Kidney epithelial cell (primary cell): ENCODE measurements at places on chromosomes 2 and 18.

- no peak for DNase-seq
Observed at GRCh38 chr2:160411167-160411566, 82.4 kb downstream of the RBMS1 start.

DNA sequence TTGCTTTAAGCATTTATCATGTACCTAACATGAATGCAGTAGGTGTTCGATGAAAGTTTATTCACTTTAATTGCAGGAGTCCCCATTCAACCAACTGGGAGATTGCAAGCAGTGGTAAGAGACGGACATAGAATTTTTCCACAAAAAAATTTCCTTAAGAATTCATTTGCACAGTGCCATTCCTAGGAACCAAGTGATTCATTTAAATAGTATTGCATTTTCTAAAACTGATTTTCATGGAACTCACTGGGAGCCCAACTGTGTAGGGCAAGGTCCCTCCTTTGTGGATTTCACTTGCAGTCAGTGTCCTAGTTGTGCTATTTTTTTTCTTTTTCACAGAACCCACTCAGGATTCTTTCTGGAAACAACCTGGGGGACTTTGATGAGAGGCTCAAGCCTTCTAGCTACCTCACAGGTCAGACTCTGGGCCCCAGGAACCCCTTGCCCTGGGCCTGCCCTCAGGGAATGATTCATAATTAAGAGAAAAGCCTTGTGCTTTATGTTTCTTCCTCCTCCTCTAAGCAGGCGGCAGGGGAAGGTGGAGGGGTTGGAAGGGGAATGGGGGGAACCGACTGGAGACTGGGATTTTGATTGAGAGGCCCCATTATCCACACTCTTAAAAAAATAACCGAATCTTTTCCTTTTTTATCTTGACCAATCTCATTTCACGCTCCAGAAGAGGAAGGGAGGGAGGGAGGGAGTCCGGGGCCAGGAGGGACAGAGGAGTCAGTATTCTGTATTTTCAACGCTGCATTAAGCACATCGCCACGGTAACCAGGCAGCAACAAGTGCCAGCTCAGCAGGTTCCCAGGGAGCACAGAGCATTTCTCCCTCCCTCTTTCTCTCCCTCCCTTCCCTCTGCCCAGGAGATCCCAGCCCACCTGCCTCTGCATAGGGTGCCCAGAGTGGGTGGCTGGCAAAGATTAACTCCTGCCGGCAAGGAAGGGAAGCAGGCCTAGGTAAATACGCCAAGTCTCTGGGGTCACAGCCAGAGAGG, 51.8 kb downstream of the PSD4 start:
- DNase-seq: peak; percentile 94

DNA sequence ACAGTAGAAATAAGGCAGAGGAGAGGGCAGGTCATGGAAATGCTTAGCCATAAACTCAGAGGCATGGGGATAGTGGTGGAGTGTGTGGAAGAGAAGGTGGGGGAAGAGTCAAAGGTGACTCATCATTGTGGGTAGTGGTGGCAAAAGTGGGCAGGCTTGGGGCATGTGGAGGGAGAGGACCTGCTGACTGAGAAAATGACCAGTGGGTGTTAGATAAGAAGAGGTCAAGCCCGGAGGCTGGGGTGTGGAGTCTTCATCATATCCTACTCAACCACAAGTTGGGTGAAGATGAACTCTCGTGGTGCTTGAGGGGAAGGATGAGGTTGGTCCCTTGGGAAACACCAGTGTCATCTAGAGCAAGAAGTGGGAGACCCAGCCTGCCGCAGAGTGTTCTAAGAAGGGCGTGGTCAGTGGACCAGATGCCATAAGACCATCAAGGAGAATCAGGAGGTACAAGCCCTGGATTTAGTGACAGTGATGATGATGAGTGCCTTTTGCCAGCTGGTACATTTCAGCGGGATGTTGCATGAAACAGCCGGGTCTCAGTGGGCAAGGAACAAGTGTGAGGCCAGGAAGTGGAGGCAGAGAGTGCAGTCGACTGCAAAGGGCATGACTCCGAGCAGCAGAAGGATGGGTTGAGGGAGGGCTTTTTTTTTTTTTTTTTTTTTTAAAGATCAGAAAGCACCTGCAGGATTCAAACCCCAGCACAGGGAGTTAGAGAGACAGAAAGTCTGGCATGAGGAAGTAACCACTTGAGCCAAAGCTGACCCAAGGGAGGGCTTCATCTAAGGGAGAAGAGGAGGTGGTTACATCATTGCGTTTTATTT, 122.6 kb upstream of the SPRED2 start:
- DNase-seq: no peak

DNA sequence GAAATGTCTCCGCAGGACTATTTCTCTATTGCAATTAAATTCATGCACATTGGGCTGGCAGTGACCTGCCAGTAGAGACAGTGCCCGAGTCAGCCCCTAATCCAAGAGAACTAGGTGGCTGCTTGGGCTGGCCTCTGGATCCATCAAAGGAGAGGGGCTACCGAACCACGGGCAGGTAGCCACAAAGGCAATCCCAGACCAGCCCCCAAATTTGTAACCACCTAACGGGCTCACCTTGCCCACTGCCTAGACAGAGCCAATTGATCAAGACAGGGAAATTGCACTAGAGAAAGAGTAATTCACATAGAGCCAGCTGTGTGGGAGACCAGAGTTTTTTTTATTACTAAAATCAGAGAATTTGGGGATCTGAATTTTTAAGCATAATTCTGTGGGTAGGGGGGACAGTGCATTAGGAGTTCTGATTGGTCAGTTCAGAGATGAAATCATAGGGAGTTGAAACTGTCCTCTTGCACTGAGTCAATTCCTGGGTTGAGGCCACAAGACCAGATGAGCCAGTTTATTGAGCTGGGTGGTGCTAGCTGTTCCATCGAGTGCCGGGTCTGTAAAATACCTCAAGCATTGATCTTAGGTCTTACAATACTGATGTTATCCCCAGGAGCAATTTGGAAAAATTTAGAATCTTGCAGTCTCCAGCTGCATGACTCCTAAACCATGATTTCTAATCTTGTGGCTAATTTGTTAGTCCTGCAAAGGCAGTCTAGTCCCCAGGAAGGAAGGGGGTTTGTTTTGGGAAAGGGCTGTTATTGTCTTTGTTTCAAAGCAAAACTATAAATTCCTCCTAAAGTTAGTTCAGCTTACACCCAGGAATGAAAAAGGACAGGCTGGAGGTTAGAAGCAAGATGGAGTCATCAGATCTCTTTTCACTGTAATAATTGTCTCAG, 260.4 kb upstream of the SP5 start:
- DNase-seq: no peak

GRCh38 chr18:42514512-42514911, 559.5 kb downstream of the PIK3C3 start:
- DNase-seq: peak; percentile 71

DNA sequence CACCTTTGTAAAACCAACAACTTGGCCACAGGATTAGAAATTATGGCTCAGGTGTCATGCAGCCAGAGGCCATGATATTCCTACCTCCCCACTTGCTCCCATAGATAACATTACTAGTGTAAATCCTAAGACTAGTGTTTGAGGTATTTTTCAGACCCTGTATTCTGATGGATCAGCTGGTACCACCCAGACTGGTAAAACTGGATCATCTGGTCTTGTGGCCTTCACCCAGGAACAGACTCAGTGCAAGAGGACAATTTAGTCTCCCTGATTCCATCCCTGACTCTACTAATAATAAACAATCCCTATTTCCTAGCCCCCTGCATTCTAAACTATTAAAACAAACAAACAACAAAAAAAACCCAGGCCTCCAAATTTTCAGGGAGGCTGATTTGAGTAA, 121.0 kb downstream of the ALPK2 start:
- no peak for DNase-seq

GRCh38 chr2:3465844-3466481, 53.4 kb downstream of the ADI1 start:
- peak; percentile 58 for DNase-seq

DNA sequence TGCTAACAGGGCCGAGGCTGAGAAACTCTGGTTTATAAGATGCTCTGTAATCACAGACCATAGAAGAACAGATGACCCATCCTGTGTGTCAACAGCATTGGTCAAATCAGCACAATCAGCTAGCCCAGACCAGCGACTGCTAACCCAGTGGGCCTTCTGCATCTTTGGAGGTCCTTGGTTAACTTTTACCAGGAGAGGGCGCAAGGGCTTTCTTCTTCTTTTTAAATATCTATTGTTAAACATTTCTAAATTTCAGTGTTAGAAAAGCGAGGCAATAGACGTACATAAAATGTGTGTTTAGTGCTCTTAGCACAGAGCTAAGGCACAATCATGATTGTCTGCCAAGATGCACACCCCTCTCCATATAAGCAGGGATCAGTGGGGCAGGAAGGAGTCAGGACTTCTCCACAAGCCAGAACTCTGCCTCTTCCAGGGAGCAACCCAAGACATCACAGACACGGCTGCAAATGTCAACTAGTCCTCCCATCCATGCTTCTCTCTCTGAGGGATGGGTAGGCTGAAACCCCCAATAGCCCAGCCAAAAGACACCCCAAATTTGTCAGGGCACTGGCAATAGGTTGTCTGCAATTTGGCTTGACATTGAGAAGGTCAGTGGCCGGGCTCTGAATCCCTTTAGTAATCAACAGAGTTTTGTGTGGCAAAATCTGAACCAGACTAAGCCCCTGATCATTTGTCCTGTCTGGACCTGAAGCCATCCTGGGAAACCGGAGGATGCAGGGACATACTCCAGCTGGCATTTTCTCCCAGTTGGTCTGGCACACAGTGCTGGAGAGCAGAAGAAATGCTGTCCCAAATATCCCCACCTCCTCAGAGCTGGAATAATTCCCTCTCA, 188.2 kb downstream of the BCL2 start:
- no peak for DNase-seq

GRCh38 chr2:160402501-160402900, 91.1 kb downstream of the RBMS1 start:
- no peak for DNase-seq

GRCh38 chr2:174925046-174925784, 80.0 kb downstream of the CHN1 start:
- DNase-seq: no peak

DNA sequence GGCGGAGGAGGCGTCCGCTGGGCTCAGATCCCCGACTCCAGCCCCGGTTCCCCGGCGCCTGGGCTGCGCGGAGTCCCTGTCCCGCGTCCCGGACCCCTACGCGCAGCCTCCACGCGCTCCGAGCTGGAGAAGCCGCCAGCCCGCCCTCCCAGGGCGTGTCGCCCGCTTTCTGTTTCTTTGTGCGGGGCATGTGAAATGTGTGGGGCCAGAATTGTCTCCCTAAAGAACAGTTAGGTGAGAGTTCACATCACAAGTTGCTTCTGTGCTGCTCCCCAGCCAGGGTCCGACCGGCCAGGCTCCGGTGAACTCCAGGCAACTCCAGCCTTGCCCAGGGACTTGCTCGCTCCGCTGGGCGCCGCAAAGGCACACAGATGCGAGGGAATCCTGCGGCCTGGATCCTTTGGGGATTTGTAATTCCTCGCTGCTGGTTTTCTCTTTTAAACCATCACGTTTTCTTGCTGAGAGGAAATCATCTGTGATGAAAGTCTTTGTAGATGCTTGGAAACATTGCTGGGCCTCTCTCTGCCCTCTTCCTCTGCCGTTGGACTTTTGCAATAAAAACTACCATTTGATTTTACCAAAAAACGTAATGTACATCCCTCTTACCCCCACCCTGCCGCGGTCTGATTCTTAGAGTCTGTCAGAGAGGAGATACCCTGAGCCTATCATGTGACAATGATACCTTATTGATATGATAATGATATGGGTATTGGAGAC, 631 bp downstream of the GYPC start:
- no peak for DNase-seq

GRCh38 chr2:120429586-120430500, 83.9 kb downstream of the INHBB start:
- DNase-seq: no peak

DNA sequence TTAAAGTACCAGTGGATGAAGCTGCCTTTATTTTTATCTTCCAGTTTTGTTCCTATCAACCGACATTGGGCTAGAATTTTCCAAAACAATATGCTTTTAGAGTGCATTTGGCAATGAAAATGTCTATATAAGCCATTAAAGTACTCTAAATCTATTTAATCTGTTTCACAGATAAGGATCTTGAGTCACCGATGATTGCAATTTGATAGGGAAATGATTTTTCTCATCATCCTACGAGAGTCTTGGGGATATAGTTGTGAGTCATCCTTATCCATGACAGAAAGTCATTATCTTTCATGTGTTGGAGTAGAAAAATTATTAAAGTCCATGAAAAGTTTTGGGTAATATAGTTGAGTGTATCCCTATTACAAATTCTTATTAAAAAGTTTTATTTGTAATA, 26.1 kb downstream of the SLC39A10 start:
- no peak for DNase-seq

GRCh38 chr2:109218792-109219126, 89.8 kb downstream of the SH3RF3 start:
- DNase-seq: no peak

DNA sequence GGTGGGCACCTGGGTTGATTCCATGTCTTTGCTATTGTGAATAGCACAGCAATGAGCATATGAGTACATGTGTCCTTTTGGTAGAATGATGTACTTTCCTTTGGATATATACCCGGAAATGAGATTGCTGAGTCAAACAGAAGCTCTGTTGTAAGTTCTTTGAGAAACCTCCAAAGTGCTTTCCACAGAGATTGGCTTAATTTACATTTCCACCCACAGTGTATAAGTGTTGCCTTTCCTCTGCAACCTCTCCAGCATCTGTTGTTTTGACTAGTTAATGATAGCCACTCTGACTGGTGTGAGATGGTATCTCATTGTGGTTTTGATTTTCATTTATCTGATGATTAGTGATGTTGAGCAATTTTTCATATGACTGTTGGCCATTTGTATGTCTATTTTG, 194.8 kb downstream of the ZNF804A start:
- DNase-seq: no peak

GRCh38 chr18:13894531-13894930, 20.8 kb downstream of the MC2R start:
- DNase-seq: no peak

DNA sequence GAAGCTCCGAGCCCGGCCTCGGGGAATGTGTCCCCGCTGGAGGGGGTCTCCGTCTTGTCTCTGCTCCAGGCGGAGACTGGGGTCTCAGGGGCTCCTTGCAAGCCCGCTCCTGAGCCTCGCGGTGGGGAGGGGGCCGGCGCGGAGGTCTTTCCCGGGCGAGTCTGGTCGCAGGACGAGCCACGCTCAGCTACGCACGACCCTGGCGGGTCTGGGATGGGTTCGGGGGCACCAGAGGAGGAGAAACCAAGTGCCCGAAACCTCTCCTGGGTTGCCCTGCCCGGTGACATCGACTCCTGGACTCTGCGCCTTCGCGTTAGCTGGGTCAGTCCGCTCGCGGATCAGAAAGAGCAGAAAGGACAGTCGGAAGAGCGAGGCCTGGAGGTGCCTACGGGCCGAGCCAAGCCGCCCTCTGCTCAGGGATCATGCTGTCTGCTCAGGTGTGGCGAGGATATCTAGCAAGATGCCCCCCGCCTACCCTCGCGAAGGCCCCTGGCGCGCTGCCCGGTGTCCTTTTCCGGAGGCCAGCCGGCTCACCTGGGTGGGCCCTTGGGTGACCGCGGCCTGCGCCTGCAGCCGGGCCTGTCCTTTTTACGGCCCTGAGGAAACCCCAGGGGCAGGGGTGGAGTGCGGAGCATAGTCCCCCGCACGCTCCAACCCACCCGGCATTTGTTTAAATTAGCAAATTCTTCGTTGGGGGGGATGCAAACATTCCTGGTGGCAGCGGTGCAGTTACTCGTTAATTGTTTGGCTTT, 58.7 kb downstream of the SNORC start:
- no peak for DNase-seq
